ENCODE measurements at places on chromosomes 6 and 20.

DNA sequence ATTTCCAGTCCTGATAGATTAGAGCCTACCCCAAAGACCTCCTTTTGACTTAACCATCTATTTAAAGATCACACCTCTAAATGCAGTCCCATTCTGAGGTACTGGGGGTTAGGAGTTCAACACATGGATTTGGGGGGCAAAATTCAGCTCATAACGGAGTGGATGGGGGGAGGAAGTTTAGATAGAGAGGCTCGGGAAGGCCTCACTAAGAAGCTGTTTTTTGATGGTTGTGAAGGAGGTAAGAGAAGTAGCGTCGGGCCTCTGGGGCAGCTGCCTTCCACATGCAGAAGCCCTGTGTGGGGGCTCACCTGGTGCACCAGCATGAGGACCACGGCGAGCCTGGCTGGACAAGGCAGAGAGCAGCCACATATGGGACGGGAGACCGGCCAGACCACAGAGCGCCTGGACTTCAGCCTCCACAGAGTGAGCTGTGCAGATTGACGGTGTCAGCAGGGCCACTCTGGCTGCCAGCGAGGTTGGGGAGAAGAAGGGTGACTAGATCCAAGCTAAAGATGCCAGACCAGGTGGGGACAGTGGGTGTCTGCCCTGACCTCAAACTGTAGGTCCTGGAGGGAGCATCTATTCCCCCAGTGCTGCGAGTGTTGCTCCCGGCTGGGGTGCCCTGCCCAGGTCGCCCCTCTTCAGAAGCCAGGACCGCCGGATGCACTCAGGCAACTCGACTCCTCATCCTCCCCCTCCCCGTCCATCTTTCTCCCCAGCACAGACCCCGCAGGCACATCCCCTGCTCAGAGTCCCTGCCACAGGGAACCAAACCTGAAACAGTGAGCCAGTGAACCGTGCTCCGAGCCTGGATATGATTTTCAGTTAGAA lies 5.1 kb upstream of the SYNJ2 start:
- no peak for DNase-seq

- no peak for DNase-seq
Measured at GRCh38 chr20:25319241-25320034, 71.2 kb downstream of the ABHD12 start.

DNA sequence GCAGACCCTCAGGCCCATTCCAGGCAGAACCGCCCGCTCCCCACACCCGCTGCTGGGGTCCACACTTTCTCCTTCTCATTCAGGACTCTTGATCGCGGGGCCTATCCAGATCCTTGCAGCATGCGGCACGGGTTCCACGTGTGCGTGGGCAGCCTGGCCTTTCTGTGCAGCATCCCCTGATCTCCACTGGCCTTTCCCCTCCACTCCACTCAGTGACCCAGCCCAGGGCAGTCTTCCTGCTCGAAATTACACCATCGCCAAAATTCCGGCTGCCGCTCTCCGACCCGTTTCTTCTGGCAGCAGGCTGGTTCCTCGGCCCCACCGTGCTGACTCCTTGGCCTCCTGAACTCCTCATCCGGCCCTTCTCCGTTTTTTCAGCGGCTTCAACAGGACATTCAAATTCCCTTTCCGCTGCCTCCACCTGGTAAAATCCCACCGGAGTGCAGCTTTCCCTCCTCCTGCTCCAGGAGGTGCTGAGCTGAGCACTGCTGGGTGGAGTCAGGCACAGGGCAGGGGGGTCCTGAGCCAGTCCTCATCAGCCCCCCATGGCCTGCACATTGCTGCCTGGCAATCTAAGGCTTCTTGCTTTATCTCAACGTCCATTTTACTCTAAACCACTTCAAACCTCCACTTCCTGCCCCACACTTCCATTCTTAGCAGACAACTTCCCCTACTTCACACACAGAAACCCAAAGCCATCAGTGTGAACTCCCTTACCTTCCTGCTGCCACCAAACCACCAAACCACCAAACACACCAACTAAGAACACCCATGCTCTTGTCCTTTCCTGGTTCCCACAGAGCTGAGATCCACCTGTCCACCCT lies 9.0 kb downstream of the SFT2D1 start:
- no peak for DNase-seq

- DNase-seq, result no peak
Measured at GRCh38 chr6:123804014-123804786, 535 bp downstream of the NKAIN2 start.

DNA sequence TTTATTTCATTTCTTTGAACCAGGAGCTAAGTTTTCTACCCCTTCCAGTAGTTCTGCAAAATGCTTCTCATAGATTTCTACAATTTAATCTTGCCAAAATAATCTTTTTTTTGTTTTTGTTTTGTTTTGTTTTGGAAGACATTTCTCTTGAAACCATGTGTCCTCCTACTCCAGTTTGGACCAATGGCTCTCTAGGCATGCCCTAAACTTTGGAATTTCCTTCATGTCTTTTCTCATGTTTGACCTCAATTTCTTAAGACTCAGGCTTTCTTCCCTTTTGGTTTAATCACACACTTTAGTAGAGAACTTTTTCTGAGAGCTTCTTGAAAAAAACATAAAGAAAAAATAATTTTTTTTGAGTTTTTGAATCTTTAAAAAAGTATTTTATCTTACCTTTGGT lies 173.8 kb downstream of the GJA1 start:
- DNase-seq, result no peak

All from kidney tubule cell (primary cell).